ENCODE measurements at places on chromosomes 13 and 19. TPM values are rescaled to one million over a fixed set of nuclear protein-coding genes. Genes with fewer than 3 reads are reported as not detected.

Gene KLK2
- total RNA-seq: not detected

Gene ETHE1
- 71.1 TPM for total RNA-seq

Gene CRB3
- not detected for total RNA-seq

Gene KLF2
- total RNA-seq: 11.3 TPM

Gene MCEMP1
- total RNA-seq: not detected

Gene IRGC
- total RNA-seq: not detected

Gene QPCTL
- total RNA-seq: 13.2 TPM

Gene CDX2
- not detected for total RNA-seq

Gene MAST3
- 3.8 TPM for total RNA-seq

Gene ADM5
- total RNA-seq: not detected

DNA sequence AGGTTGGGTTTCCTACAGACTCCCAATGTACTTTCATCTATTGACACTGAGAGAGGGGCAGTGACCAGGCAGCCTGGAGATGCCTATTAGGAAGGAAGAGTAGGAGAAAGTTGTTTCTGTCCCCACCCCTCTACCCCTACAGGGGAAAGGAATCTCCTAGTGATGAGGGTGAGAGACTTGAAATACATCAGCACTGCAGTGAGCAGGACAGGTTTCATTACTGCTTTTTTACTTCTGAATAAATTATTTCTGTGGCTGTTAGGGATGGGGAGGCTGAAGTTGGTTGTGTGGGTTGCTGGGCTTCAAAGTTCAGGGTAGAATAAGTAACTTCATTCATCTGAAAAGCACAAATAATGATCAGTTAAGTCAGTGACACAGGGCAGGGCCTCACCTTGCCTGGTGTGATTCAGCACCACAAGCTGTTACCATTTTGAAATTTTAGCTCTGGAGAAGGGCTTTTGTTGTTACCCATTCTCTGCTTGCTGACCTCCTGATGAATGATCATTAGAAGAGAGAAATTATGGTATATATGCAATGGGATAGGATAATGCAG, 19.3 kb downstream of the CEACAM1 start:
- H3K4me3 ChIP-seq: no peak overlapping the region
- DNase-seq: no peak
- no peaks in the 10 kb centered on the region for H3K4me1 ChIP-seq

GRCh38 chr19:4980067-4980466, 11.2 kb downstream of the KDM4B start:
- no peaks in the 10 kb centered on the region for H3K36me3 ChIP-seq
- H3K27ac ChIP-seq: peak overlapping the region; percentile 94
- peak; percentile 58 for DNase-seq

DNA sequence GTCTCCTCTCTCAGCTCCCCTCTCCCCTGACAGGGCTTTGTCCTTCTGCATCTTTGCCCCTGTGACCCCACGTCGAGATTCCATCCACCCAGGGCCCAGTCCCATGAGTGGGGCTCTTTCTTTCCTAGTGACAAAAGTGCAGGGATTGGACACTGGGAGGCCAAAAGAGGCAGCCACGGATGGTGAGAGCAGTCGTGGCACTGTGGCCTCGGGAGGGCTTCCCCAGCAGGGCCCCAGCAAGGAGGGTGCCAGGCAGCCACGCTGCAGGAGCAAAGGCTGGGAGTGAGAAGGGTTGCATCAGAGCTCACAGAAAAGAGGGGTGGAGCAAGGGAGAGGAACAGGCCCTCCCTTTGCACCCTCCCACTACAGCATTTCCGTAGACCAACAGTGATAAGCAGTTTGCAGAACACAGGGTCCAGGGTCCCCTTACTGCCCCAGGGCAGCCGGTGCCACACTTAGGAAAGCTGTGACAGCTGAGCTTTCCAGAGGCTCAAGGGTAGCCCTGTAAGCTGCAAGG, 4.9 kb downstream of the ZSCAN1 start:
- H3K4me1 ChIP-seq: no peaks in the 10 kb centered on the region
- no peak overlapping the region for H3K4me3 ChIP-seq
- H3K27me3 ChIP-seq: no peaks in the 10 kb centered on the region
- H3K27ac ChIP-seq: no peak overlapping the region
- DNase-seq: peak; percentile 8

- no peak for DNase-seq
- no peak within 1 kb of the TSS for H3K4me3 ChIP-seq
- no peak within 1 kb of the TSS for H3K27ac ChIP-seq
- no peaks in the 10 kb centered on the region for H3K4me1 ChIP-seq
These were observed at the start of gene NMRK2 for GRCh38 chr19:3932931-3933810. TSS of gene NMRK2 (plus strand) at chr19:3933069. CDS start at chr19:3933672, 603 bp downstream.

- no peak for DNase-seq
- H3K36me3 ChIP-seq: no peaks in the 10 kb centered on the region
- no peak overlapping the region for H3K4me3 ChIP-seq
- no peaks in the 10 kb centered on the region for H3K27me3 ChIP-seq
These were observed 61.0 kb downstream of the NHLRC3 start for GRCh38 chr13:39099231-39099630.

DNA sequence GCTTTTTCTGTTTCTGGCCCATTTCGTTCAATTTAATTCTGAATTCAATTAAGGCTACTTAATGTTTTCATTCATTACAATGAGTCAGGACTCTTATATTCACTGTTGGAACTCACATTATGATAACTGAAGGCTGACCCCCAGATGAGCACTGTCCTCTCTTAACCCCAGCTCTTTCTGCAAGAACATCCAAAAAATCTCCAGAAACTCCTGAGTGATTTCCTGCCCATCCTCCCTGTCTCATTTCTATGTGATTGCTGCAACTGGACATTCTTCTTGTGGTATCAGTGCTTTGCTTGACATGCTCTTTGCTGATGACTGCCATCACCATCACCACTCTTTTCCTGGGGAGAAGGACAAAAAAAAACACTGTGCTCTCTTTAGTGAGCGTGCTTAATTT, 240.3 kb downstream of the SPRY2 start:
- DNase-seq: peak; percentile 20
- no peak overlapping the region for H3K27ac ChIP-seq
- H3K4me1 ChIP-seq: 0 out of 2 replicates have a peak, but pooled peaks cover 4% of the 10 kb centered on the region
- no peak overlapping the region for H3K4me3 ChIP-seq

DNA sequence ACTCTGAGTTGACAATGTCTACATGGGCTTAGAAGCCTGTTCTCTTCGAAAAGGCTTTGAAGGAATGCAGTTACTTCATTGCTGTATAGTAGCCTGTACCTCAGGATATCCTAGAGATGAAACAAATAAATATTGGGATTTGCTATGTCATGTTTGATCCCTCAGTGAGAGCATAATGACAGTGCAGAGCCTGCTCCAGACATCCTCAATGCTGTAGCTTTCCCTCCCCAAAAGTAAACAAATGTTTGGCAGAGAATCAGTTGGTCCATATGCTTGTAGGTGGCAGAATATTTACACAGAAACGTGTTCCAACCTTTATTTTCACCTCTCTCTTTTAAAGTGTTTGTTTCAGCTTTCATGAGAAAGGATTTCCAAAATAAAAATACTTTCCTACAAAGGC, 515.3 kb upstream of the SGCG start:
- no peaks in the 10 kb centered on the region for H3K27me3 ChIP-seq
- H3K27ac ChIP-seq: no peak overlapping the region
- H3K36me3 ChIP-seq: no peaks in the 10 kb centered on the region
- no peak for DNase-seq
- no peak overlapping the region for H3K4me3 ChIP-seq

DNA sequence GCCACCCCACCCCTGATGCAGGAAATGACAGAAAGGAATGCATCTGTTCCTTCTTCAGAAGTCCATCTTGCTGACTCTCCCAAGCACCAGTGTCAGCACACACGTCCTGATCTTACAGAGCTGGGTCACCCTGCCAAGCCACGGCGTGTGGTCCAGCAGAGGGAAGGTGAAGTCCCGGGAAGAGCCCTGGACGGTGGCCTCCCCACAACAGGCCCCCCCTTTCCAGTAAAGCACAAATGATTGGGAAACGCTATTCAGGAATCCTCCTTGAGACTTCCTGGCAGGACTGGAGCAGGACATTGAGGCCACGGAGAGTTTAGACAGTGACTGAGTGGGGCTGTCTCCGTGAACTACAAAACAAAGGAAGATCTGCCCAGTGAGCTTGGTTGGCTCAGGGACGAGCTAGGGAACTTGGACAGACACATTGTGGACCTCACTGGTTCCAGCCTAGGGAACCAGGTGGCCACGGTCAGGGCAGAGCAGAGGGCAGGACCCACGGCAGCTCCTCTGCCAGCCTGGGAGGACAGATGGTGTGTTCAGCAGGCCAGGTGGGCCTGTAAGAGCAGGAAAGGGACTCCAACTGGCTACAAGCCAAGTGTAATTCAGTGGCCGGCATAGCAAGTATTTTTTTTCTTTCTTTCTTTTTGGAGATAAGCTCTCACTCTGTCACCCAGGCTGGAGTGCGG, 41.7 kb downstream of the ELL start:
- H3K4me3 ChIP-seq: peak overlapping the region; percentile 39
- no peaks in the 10 kb centered on the region for H3K27me3 ChIP-seq
- DNase-seq: peak; percentile 83
- H3K36me3 ChIP-seq: no peaks in the 10 kb centered on the region
